ENCODE measurements at places on chromosomes 16 and 17.

- DNase-seq, result no peak
Measured at GRCh38 chr16:81469183-81469677, 24.6 kb downstream of the CMIP start.

DNA sequence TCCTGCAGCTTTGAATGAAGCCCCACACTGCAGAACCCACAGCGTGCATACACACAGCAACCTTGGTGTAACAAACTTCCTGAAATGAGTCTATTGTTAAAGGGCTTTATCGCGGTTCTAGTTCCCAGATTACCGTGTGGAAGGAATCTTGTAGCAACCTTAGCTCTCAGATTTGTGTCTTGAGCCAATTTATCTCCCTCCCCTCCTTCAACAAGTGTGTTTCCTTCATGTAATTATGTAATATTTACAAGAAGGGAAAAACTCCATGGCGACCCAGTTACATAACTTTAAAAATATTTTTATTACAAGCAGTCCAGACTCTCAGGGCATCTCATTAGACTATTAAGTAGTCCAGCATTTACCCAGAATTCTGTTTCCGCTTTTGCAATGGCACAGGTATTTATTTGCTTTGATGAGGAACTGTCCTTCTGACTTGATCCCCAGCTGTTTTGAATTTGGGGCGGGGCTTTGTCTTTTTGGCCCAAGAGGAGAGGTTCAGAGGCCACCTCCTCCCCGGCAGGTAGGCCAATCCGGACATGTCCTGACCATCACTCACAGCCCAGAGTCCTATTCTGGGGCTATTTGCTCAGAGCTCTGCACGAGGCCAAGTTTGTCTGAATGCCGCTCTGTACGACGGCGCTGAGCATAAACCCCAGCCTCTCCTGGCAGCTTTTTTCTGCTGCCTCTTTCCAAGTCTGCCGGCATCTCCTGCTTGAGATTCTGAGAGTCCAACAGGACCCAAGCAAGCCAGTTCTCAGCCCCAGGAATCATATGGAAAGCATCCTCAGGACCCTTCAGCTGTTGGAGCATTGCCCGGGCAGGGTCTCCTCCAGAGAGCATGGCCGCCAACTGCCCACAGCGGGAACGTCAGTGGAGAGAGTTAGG, 35.6 kb downstream of the CLEC16A start:
- DNase-seq, result no peak

- DNase-seq, result no peak
Measured at GRCh38 chr17:28648698-28649097, 3.7 kb upstream of the BLTP2 start.

DNA sequence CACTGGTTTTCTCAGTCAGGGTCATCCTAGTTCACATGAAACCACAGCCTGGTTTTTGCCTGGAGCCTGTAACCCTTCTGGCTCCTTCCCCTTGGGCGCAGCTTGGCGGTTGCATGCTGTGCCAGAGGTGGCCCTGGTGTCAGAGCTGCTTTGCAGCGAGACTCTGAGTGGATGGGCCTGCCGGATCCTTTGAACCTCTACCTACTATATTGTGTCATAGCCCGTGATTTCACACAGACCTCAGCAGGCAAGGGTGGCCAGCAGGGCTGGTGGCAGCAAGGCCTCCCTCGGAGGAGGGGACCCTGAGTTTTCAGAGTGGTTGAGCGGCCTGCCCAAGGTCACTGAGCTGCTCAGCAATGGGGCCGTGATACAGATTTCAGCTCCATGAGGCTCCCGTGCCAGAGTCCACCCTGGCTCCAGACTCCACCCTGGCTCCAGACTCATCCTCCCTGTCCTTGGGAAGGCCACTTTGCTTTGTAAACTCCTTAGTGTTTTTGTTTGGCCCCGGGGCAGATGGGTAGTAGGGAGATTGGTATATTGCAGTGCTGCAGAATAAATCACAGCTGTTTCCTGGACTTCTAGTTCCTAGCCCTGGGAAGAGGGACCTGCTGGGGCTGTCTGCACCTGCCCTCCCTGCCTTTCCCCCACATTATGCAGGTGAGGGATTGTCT, 9.7 kb downstream of the MPRIP start:
- DNase-seq, result no peak

DNA sequence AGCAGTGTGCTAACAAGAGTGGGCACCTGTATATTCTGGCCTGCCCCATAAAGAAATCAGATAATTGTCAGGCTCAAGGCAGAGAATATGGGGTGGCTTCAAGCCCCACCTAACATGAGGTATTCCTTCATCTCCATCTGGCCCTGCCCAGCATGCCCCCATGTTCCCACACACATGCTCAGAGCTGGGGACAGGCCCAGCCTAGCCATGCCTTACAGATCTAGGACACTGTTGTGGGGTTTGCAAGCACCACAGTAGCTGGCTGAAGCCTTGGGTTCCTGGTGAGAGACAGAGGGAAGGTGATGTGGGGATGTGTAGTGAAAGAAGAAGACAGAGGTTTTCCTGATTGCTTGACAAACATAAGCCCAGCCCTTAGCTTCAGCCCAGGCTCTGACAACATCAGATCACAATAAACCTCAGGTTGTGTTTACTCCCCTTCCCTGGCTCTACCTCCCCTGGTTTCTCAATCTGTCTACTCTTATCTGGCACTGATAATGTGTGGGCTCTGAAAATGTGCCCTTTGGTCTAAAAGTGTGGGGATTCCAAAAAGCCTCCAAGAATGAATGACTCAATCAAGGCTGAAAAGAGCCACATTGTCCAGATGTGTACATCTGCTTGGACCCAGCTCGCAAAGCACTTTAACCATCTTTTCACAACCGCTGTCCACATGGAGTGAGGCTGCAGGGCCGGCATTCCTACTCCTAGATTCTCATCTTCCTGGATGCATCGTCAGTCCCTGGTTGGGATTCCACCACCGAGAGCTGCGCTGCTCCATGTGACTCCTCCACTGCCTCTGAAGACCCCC, 34.4 kb downstream of the CDRT4 start:
- no peak for DNase-seq

DNA sequence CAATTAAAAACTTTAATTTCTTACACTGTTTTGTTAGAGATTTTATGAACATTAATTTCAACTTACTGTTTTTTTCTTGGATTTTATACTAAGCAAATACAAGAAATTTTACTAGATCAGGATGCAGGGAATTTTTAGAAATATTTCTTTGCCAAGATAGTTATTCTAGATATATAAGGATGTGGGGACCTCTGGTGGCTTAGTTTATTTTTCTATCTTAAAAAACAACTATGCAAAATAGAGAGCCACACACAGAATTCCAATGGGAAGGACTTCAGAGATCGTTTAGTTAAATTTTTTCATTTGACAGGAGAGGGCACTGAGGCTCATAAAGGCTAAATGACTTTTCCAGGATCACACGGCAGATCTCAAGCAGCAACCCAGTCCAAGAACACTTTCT, 23.0 kb upstream of the CAPNS2 start:
- no peak for DNase-seq

DNA sequence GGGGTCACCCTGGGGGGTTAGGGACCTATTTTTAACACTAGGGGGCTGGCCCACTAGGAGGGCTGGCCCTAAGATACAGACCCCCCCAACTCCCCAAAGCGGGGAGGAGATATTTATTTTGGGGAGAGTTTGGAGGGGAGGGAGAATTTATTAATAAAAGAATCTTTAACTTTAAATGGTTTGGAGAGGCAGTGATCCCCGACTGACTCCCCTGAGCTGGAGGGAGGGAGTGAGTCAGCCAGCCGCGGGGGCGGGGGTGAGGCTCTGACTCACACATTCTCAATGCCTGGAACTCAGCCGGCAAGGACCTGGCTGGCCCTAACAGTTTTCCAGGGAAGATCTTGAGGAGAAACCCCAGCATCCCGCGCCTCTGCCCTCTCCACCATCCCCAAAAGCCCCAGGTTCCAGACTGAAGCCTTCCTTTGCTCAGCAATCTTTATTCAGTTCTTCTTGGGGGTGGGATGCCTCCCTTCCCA, 1.5 kb downstream of the HCFC1R1 start:
- DNase-seq, result peak; percentile 16

- DNase-seq, result peak; percentile 31
Measured at GRCh38 chr16:68283346-68283745, 19.0 kb downstream of the SLC7A6 start.

DNA sequence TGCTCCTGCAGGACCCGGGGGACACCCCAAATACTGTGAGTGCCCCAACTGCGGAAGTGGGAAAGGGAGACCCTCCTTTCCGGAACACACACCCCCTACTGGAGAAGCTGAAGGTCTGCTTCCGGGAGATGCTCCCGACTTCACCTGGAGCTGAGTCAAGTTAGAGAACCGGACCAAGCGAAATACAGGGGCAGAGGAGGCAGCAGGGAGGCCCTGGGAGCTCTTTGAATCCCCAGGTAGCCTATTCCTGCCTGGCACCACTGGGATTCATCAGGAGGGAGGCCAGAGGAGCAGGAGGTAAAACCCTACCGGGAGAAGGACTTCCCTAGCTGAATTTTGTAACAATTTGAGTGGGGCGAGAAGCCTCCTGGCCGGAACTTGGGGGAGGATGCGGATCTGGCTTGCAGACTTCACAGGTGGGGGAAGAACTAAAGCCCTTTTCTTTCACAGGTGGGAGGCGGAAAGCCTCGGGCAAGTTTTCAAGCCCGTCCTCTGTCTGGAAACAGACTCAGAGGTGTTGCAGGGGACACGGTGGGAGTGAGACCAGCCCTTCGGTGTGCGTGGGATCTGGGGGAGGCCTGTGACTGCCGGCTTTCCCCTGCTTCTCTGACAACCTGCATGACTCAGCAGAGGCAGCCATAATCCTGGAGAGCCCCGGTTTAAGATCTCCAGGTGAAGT, 22.4 kb upstream of the TEKT1 start:
- DNase-seq, result no peak

GRCh38 chr17:64750891-64751677, 89.0 kb upstream of the SMURF2 start:
- no peak for DNase-seq

GRCh38 chr17:29179232-29180033, 765 bp downstream of the MYO18A start:
- DNase-seq, result peak; percentile 4

DNA sequence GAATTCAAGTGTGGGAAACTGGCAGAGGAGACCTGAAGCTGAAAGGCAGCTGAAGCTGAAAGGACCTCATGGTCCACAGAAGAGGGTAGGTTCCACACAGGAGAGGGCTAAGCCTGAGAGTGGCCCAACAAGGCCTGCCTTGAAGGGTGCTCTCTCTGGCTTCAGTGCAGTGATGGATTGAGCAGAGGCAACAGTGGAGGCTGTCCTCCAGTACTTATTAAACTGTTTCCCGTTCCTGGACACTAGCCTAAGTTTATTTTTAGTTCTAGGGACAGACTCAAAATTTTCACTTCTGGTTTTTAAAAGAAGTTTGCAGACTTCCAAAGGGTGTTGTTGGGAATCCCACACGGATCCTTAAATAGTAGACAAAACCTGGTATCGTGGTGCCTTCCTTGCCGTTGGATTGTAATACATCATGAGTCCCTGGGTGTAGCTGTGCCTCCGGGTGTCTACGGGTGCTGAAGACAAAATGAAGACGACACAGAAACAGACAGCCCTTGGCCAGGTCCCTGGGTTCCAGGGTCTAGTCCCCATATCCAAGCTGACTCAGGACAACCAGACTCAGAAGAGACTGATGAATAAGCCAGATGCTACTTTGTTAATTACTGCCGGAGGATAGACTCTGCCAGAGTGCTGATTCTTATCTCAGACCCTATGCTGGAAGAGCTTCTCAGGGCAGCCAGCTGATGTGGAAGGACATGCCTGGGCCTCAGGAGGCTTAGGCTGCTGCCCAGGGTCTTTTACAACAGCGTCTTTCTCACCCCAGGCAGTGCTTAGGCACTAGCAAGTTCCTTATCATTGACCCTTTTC, 7.1 kb upstream of the CMTM4 start:
- no peak for DNase-seq

DNA sequence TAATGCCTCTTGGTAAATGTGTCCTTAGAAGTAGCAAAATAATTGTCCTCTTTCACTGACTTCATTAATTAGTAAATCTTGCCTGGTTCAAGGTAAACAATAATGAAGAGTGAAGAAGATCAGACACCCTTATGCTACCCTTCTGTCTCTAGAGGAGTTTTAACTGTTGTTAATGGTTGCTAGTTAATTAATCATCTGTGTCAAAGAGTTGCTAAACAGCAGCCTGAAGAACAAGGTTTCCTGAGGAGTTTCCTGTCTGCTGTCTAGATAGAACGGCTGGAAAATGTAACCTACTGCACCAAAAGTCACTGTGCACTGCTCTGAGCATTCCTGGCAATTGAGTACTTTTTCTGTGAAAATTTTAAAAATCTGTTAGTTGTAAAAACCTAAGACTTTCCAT, 131.3 kb downstream of the NLK start:
- DNase-seq, result peak; percentile 88

DNA sequence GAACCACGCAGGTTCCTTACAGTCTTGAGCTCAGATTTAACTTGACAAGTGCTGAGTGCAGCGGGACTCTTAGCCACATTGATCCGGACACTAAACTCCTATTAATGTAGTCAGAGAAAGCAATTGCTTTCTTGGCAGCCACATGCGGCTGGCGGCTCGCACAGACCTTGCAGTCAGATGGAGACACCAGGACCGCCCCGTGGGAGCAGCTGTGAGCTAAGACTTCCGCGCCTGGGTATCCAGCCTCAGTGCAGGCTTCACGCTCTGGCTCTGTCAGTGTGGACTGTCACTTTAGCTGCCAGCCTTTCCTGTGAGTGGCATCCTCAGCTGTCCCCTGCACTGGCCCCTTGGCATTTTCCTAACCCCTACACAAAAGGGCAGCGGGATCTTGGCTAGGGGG, 80.9 kb upstream of the NLRP1 start:
- no peak for DNase-seq

DNA sequence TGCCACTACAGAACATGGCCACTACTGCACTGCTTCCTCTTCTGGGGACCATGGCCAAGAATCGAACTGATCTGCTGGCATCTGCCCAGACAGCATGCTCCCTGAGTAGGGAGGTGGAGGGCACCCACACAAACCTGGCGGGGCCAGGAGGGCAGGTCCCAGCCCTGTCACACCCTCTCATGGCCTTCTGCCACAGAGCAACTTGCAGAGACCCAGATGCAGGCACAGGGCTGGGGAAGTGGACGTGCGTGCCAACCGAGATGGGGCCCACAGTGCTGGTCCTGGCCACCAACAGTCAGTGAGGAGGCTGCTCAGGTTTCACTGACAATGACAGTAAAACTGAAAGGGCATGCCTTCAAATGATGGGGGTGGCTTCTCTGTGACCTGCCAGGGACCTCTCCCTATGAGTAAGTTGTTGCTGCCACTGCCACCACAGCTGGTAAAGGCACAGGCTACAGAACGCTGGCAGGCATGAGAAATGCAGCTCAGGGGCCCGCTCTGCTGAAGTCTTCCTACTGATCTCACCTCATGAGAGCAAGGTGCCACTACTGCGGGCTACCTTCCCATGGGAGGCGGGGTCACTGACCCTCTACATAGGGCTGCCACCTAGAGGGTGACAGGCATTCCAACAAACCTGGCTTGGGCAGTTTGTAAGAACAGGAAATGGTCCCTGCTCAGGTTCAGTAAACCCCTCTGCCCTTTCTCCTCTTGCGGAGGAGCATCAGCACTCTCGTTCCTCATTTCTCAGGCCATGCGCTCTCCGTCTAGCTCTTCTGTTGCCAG, 15.5 kb downstream of the HIC1 start:
- no peak for DNase-seq

- peak; percentile 93 for DNase-seq
Measured at GRCh38 chr17:55735731-55736405, 13.2 kb upstream of the TMEM100 start.

- DNase-seq, result no peak
Measured at GRCh38 chr16:80792031-80792430, 12.4 kb downstream of the CDYL2 start.
